ENCODE measurements at places on chromosomes 6 and 20.

- no peak for DNase-seq
Measured at GRCh38 chr20:34915131-34915530, 38.7 kb downstream of the ACSS2 start.

GRCh38 chr6:89553431-89553830 lies 85.1 kb downstream of the LYRM2 start:
- DNase-seq = no peak

DNA sequence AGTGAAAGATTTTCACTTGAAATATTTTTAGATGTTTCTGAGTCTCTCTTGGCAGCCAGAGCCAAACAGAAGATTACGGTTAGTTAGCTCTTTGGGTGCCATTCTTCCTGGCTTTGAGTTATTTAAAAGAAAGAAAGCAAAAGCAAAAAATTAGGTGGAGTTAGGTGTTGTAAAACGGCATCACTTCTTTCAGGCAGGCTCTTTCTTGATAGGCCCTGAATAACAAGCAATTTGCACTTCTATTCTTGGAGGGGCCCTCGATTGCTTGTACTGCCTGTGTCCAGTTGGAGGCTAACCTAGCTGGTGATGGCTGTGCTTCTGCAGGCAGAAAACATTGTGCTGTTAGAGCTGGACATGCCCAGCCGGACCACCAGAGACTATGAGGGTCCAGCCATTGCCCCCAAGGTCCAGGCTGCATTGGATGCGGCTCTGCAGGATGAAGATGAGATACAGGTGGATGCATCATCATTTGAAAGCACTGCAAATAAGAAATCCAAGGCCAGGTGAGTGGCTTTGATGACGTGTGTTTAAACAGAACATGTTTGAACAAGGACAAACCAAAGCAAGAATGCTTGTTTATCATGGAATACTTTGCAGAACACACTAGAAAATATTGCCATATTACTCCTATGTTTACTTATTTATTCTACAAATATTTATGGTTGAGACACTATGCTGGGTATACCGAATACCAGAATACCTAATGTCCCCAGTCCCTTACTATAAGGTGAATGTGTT lies 28.1 kb upstream of the ASXL1 start:
- DNase-seq = no peak

DNA sequence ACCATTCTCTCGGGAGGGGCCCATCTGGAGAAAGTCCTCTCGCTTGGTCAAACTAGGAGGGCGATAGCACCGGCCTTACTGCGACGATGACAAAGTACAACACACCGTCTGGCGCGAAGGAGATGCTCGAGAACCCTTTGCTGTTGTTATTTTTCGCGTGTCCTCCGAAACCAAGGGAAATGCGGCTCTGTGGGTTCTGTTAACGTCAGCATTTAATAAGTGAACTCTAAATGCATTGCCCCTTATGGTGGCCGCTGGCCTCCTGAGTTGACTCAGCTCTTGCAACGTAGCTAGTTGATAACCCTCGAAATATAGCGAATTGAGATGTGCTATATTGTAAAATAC lies 577 bp upstream of the SCAND1 start:
- peak; percentile 54 for DNase-seq

- DNase-seq = no peak
Measured at GRCh38 chr6:42813906-42814444, 32.1 kb downstream of the BICRAL start.

- no peak for DNase-seq
Measured at GRCh38 chr6:74161380-74161779, 465.4 kb downstream of the CD109 start.

DNA sequence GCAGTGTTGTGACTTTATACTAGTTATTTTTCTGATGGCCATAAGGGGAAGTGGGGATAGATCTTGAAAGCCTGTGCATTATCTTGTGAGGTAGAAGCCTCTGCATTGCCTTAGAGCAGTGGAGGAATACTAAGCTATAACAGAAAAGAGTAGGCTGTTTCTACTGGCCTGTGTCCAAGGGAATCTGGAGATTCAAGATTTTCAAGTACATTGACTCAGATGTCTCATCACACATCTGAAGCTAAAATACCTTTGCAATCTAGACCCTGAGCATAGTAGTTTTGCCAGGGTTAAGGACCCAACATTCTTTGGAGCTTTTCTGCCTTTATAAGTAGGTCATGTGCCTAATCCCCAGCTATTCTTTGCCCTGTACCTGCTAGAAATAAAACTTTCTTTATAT lies 272.3 kb downstream of the TENT5A start:
- peak; percentile 19 for DNase-seq

DNA sequence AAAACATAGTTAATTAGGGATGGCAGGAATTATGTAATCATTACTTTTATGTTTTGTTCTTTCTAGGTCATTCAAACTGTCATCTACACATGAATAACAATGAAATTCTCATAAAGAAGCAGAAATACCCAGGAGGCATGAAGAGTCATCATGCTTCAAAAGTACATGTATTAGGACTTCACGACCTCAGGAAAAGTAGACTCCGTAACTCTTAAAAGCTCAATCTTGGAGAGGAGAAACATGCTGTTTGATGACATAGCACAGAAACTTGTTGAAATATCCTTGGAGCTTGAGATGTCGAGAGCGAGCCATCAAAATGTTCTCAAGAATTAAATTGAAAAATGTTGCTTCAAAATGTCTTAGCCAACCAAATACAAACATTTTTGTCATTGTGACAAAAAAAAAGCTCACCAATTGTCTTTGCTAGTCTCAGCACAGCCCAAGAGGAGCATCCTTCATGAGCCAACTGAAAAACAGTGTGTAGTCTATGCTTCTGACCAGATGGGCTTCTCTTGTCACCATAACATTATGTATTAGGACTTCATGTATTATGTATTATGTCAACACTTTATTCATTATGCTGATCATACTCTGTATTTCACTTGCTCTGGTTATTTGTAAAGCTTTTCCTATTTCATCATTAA lies 28.2 kb upstream of the ANKEF1 start:
- no peak for DNase-seq

GRCh38 chr6:129164032-129164431 lies 281.1 kb downstream of the LAMA2 start:
- DNase-seq = no peak

Measured in iris pigment epithelial cell (primary cell).